ENCODE measurements at places on chromosomes 4 and X.
A peak's percentile ranks its signal among the peaks of the same experiment; 100 is the strongest.

DNA sequence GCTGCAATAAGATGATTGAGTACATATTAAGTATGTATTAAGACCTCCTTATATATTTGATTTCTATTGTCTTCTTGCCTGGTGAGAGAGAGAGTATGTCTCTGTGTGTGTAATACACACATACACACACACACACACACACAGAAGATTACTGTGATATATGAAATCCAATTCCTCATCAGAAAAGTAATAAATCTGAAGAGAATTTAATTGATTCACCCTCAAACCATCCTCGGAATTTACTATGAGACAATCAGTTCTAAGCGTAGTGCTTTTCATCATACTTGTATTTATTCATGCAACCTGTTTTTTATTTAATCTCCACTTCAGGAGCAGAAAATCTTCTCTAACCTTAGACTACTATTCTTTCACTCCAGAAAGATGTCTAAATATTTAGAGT is 62.3 kb upstream of the TLL1 start:
- no peak for DNase-seq

- DNase-seq, result no peak
These were observed 47.8 kb upstream of the SETD7 start for GRCh38 chr4:139603576-139604410.

- DNase-seq, result no peak
These were observed 273.7 kb downstream of the SMARCA1 start for GRCh38 chrX:129249563-129249962.

GRCh38 chrX:133676344-133677122 is 261.2 kb upstream of the GPC4 start:
- DNase-seq, result peak; percentile 86

GRCh38 chr4:117626664-117627063 is 407.6 kb upstream of the NDST3 start:
- DNase-seq, result no peak

GRCh38 chrX:110853610-110854009 is 58.0 kb upstream of the CHRDL1 start:
- peak; percentile 41 for DNase-seq

GRCh38 chrX:47560934-47561658 is at the start of gene ARAF:
TSS of gene ARAF (plus strand) at chrX:47561205. CDS start at chrX:47562968, 1,763 bp downstream.
- DNase-seq, result peak; percentile 91

DNA sequence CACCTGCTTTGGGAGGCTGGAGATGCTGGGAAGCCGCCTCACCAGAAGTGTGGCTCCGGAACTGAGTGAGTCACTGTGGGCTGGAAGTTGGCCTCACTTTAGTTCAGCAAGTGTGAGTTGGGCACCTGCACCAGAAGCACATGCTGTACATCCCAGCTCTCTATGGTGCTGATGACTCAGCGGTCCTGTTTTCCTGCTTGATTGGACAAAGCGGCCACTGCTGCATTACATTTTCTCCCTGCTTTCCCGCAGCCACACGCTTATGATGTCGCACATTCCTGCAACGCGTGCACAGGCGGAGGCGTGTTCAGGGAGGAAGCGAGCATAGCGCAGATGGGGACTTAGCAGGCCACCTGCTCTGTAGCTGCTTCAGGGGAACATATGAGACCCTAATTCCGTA is 26.7 kb upstream of the CLDN34 start:
- DNase-seq, result no peak

- DNase-seq, result peak; percentile 15
These were observed 449 bp downstream of the FBXL5 start for GRCh38 chr4:15654593-15655222.

All from NCI-H1105 (cell line).